ENCODE measurements at places on chromosomes 7 and 10.
A peak's percentile ranks its signal among the peaks of the same experiment; 100 is the strongest.

DNA sequence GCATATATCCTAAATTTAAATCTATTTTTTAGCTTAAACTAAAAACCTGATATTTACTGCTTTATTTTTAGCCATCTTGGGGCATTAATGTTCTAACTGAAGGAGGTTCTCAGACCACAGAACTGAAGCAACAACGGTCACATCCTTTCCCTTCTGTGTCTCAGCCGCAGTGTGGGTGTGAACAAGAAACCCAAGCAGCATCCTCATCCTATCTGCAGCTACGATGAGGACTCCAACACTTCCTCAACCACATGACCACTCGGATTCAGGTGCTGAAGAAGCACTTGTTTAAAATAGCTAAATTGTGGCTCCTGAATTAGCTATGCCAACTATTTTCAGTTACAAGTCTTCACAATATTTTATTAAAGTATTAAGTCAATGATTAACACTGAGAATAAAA lies 5.3 kb downstream of the ESYT2 start:
- DNase-seq, result no peak

GRCh38 chr10:75957314-75958120 lies 526.1 kb downstream of the LRMDA start:
- no peak for DNase-seq

DNA sequence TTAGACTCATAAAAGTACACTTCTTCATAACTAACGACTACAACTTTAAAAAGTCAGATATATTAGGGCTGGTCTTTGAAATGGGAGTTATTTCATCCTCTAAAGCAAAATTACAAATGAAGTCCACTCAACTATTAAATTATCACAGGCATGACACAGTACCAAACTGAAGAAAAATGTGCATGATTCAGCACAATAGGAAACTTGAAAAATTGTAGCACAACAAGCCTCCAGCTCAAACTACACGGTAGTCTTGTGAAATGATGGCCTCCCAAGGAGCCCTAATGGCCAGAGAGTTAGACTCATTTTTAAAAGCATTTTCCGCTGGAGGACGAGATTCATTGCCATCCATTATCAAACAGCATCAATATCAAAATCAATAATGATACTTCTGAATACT lies 76.4 kb downstream of the MAGI2 start:
- DNase-seq, result no peak

DNA sequence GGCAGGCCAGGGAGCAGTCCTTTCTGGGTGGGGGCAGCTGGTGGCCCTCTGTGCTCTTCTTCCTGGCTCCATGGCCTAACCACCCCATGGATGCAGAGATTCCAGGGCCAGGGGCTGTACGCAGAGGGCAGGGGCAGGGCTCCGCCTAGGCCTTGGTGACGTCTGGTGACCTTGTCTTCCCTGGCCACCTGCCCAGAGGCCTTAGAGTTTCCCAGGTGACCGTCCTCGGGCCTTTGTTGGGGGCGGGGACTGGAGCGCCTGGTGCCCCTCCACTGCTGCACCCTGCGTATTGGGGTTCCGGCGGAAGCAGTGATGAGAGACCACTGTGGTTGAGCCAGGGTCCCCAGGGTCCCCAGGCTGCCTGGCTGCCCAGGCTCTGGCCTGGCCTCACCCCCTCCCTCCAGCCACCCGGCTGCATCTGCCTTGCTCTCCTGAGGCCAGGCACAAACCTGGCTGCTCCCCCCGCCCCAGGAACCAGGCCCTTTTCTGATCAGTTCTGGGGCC lies 10.3 kb downstream of the PWWP2B start:
- DNase-seq, result peak; percentile 74

GRCh38 chr7:11193131-11193867 lies 219.6 kb downstream of the PHF14 start:
- DNase-seq, result no peak

DNA sequence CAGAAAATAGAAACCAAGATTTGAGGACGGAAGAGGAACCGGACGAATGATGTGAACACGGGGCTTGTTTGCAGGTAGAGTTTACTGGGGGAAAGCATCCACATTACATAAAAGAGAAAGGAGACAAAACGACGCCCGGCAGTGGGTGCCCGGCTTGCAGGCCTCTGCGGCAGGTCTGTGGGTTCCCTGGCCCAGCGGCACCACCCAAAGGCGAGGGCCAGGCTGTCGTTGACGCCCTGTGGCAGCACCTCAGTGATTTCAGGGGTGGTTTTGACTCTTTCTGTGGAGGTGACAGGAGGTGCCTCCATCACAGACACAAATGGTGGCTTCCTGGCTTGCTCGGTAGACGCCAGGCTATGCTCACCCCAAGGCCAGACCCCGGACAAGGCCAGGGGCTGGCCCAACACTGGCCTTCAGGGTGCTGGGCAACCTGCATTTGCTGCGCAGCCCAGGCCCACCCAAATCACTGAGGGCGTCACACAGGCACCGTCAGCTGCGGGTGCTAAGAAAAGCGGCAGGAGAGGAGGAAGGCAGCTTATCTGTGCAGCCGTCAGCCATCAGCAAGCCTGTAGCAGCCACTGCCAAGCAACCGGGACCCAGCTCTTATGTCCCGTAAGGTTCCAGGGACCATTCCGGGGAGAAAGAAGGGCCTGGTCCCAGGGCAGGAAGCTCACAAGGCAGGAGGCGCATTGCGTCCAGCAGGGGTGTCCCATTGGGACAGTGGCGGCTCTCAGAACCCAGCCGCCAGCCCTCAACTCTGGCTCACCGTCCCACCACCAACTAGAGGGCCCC lies 230.3 kb downstream of the PTPRN2 start:
- no peak for DNase-seq

- no peak for DNase-seq
Observed at GRCh38 chr10:74078037-74078436, 72.6 kb downstream of the AP3M1 start.

GRCh38 chr7:135843214-135843613 lies 94.6 kb upstream of the FAM180A start:
- DNase-seq, result no peak

DNA sequence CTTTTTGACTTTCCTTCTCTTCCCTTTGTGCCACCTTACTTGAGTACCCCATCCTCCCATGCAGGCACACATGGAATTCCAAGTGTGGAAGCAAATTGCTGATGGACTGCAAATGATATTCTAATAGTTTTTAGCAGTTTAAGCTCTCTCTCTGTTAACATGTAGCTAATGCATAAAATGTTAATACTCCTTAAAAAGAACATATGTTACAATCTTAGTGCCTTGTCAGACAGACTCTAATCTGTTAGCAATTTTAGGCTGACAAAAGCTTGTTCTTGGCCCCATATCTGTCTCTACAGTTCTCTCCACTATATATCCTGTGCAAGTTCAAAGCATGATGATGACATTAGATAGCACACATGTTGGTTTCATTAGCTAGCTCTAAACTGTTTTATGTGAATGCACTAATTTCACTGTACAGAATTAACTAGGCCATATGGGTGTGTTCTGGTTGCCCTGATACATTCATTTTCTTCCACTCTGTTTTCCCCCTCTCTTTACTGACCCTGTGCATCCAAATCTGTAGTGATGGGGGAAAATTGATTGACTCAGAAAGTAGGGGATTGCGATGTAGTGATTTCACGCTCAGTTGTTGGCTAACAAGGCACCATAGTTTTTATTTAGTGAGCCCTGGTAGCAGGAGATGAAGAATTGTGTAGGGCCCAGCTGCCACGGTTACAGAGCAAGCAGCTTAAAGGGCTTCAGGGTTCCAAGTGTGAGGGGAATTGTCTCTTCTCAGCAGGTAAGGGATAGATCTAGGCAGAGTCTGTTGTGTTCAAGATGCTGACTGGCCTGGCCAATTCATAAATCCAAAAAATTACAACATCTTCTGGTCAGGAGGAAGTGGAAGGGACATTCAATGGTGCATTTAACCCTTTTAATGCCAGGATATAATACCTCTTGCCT lies 114.6 kb upstream of the FZD1 start:
- DNase-seq, result no peak

- DNase-seq, result peak; percentile 38
Observed at GRCh38 chr7:51140199-51141164, 176.1 kb downstream of the COBL start.

GRCh38 chr10:42836096-42836495 lies 53.5 kb downstream of the BMS1 start:
- DNase-seq, result no peak

GRCh38 chr7:135666846-135667245 lies 4.5 kb downstream of the STMP1 start:
- no peak for DNase-seq

GRCh38 chr7:64611717-64612116 lies 48.8 kb upstream of the ZNF680 start:
- DNase-seq, result no peak

DNA sequence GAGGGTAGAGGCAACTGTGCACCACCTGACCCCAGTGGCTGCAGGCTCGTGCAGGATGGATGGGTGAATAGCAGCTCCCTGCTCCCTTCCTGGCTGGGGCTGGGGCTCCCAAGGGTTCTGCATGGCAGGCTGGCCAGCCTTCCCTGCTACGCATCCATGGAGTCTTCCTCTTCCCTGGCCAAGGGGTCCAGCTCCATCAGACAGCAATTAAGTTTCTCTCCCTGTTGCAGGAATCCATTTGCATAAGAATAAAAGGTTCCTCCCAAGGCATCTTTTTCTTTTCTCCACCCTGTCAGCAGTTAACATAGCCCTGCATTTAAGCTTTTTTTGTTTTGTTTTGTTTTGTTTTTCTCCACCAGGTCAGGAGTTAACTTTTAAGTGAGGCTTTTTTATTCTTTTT lies 10.0 kb upstream of the CPA2 start:
- DNase-seq, result no peak

- DNase-seq, result no peak
Observed at GRCh38 chr7:138750473-138750872, 47.3 kb upstream of the TMEM213 start.

GRCh38 chr7:90629297-90629918 lies 33.3 kb downstream of the CDK14 start:
- no peak for DNase-seq

GRCh38 chr7:40782836-40783235 lies 648.0 kb downstream of the SUGCT start:
- DNase-seq, result no peak

- DNase-seq, result no peak
Observed at GRCh38 chr10:28959850-28960501, 282.7 kb downstream of the BAMBI start.

DNA sequence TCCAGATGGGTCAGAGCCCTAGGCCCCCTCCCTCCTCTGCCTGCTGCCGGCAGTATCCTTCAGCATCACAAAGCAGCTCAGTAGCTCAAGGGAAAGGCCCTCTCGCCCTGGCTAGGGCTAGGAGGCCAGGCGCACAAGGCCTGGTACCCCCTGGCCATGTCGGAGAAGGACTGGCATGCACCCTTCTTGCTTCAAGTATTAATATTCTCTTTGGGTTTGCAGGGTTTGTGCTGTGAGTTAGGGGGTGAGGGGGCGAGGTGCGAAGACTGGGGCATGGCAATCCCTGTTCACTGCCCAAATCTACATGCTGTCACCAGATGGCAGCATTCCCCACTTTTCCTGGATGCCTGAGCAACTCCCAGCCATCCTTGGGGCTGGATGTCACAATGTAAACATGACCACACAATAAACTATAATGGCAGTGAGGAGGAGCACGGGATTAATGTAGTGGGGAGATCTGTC lies 105.2 kb downstream of the NEURL1 start:
- DNase-seq, result no peak

- DNase-seq, result no peak
Observed at GRCh38 chr10:74328388-74328787, 177.4 kb downstream of the ADK start.

GRCh38 chr10:25614652-25615051 lies 319.4 kb upstream of the MYO3A start:
- no peak for DNase-seq

DNA sequence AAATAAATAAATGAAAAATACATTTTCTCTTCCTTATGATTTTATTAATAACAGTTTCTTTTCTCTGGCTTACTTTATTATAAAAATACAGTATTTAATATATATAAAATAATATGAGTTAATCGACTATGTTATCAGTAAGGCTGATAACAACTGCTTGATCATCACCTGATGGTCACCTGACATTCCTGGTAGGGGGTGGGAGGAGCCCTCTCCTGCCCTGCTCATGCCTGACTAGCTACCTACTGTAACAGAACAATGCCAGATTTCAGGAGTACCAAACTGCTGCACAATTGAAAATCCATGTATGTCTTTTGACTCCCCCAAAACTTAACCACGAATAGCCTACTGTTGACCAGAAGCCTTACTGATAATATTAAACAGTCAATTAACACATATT lies 1.3 kb upstream of the APBB1IP start:
- DNase-seq, result no peak

GRCh38 chr7:68971634-68972340 lies 626.5 kb upstream of the AUTS2 start:
- no peak for DNase-seq

DNA sequence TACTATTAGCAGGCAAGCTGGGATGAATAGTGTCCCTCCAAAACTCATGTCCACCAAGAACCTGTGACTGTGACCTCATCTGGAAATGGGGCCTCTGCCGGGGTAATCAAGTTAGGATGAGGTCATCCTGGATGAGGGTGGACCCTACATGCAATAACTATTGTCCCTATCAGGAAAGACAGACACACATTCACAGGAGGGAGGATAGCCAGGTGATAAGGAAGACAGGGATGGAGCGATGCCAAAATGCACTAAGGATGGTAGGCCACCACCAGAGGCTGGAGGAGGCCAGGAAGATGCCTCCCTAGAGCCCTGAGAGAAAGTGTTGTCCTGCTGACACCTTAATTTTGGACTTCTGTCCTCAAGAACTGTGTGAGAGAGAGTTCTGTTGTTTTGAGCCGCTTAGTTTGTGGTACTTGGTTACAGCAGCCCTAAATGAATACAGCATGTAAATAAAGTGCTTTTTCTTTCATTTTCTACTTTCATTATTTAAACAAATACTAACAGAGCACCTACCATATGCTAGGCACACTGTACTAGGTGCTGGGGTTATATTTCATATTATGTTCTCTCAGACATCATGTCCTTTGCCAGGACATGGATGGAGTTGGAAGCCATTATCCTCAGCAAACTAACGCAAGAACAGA lies 111.9 kb downstream of the USP6NL start:
- no peak for DNase-seq

GRCh38 chr10:86688398-86688921 lies 20.1 kb downstream of the LDB3 start:
- peak; percentile 56 for DNase-seq

GRCh38 chr7:114740095-114740494 lies 181.8 kb upstream of the MDFIC start:
- no peak for DNase-seq

DNA sequence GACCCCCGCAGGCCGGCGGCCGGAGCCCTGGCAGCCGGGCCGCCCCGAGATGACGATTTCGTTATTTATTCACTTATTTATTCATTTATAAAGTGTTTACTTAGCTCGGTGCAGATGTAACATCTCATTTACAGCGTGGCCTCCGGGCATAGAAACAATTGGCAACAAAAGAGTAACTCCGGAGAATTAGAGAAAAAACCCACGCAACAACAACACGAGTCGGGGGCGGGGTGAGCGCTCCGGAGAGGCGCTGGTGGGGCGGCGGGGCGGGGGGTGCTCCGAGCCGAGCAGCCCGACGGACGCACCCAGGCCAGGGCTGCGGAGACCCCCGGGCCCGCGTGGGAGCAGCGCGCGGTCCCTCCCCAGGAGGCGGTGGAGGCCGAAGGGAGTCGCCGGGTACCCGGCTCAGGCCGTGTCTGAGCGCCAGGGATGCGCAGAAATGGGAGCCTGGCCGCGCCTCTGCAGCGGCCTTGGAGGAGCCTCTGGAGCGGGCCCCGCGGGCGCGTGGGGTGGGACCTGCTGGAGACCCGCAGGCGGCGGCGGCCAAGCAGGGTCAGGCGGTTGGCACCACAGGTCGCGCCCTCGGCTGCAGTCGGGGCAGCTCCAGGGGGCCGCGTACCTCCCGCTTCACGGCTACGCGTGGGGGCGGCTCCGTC lies 14.3 kb downstream of the UNCX start:
- DNase-seq, result no peak
